ENCODE measurements at places on chromosomes 16 and 17.

GRCh38 chr16:12900599-12901203, 697 bp upstream of the SHISA9 start:
- DNase-seq, result no peak

DNA sequence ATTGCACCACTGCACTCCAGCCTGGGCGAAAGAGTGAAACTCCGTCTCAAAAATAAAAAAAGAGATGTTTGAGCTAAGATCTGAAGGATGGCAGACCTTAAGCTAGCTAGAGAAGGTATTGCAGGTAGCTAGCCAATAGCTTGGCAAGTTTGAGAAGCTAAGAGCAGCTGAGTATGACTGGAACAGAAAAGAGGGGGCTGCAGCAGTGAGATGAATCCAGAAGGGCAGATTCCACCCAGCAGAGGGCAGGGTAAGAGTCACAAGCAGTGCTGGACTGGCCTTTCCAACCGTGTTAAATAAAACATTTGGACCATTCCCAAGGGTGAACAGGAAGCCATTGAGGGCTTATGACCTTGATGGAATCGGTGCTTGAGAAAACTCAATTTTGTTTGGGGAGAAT, 5.7 kb upstream of the PHAF1 start:
- DNase-seq, result peak; percentile 59

- no peak for DNase-seq
Measured at GRCh38 chr17:72445055-72445991, 324.5 kb downstream of the SOX9 start.

- DNase-seq, result no peak
Measured at GRCh38 chr17:83008526-83008925, 70.9 kb upstream of the METRNL start.

DNA sequence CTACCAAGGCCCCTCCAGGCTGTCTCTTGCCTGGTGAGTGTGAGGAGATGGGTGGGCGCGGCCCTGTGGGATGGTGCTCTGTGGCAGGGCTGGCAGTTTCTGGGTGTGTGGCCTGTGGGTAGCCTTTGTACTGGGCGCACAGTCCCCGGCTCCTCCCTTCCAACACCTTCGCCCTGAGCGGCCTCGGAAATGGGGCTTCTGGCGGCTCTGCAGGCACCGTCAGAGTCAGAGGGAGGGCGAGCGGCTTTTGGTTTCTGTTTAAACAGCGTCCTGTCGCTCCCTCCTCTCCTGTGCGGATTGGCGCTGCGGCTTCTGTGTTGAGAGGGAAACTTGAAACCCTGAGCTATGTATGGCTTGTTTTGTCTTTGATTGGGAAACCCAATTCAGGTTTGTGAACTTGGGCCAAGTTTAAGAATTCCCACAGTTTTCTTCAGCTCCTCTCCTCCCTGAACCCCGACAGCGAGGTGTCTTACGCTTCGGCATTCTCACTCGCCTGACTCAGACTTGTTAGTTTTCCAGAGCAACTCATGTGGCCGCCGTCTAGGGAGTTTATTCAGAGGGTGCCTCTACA, 8.3 kb upstream of the ZNF750 start:
- DNase-seq, result peak; percentile 8

Measured in amniotic epithelial cell (primary cell).